NAMALWA (cell line): ENCODE measurements at places on chromosomes 11 and 22.

GRCh38 chr11:60935676-60936442, 11.6 kb downstream of the TMEM132A start:
- no peak for DNase-seq

DNA sequence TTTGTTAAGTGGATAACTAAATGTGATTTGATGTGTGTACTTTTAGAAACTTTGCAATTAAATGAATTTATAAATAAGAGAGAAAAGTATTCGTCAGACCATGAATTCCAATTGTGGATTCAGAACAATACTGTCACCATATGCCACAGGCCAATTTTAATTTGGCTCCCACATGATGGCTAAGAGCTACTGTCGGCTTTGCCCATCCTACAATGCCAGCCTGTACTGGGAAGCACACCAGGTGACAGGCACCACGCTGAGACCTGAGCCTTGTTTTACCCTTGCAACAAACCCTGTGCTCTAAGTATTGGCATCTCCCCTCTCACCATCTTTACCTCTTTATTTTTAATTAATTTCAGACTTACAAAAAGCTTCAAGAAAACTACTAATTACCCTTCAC, 14.0 kb downstream of the RAB30 start:
- DNase-seq: no peak

DNA sequence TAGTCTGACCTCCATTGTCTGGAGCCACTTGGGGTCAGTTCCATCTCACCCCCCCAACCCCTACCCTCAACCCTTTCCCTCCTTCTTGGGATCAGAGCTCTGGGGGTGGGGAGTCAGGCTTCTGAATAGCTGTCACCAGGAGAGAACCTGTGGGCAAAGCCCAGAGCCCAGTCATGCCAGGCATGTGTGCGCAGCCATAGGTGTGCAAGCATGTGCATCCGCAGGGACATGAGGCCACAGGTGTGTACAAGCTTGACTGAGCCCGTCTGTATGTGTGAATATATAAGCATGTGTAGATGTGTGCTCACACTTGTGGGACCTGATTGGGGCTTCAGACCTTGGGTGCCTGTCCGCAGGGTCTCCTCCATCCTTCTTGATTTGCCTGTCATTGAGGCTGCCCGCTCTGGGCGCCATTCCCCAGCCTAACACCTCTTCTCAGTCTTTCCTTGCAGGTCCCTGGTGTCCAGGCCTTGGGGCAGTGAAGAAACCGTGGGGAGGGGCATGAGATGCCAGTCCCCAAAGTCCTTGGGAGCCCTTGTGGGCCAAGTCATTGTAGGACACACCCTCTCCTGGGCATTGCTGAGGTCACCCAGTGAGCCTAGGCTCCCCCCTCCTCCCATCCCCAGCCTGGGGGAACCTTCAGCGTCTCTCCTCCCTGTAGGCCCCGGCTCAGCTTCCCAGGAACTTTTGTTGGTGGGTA, 9.0 kb downstream of the ATG16L2 start:
- DNase-seq: peak; percentile 20

- peak; percentile 10 for DNase-seq
Measured at GRCh38 chr11:134252346-134253187, 585 bp downstream of the THYN1 start.

DNA sequence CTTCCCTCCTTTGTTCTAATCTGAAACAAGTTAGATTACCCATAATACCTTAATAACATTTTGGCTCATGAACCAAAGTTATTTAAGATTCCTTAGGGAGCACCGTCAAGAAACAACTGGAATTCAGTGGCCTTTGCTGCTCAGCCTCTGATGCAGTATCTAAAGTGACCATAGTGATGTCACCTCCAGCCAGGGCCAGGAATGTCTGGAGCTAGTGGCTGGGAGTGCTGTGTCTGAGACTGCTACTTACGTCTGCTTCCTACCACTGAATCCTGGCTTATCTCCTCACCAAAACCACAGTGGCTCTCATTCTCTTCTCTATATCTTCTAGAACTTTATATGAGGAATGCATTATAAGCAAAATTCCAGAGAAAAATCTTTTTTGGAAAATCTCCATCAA, 658.0 kb downstream of the DLG2 start:
- no peak for DNase-seq
